T-helper 2 cell (primary cell): ENCODE measurements at places on chromosomes 6 and 20.

GRCh38 chr6:109456710-109457561 is 1.4 kb upstream of the MICAL1 start:
- no peak for DNase-seq

DNA sequence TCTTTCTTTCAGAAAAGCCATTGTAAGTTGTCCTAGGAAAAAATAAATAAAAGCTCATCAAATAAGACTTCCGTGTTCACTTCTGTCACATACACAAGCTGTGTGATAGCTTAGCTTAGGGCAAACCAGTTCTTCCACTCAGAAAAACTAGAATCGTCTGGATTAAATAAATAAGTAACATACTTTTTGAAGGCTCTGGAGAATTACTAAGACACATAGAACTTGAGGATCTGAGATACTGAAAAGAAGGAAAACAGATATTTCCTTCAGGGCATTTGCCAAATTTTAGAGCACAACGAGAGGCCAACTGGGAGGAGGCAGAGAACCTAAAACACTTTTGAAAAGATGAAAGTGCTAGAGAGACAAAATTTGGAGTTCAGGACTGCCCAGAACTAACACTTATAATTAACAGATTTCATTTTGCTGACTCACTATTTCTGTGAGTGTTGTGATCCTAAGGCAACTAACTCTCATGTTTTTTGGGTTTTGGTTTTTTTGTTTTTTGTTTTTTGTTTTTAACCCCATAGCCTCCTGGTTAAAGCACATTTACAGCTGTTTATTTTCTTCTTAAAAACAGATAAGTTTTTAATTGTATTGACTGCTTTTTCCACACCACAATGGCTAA is 38.7 kb upstream of the THEMIS start:
- no peak for DNase-seq

- DNase-seq = no peak
Observed at GRCh38 chr6:34143884-34144580, 1.9 kb downstream of the GRM4 start.

- DNase-seq = no peak
Observed at GRCh38 chr6:25219917-25220278, 59.3 kb upstream of the CARMIL1 start.

DNA sequence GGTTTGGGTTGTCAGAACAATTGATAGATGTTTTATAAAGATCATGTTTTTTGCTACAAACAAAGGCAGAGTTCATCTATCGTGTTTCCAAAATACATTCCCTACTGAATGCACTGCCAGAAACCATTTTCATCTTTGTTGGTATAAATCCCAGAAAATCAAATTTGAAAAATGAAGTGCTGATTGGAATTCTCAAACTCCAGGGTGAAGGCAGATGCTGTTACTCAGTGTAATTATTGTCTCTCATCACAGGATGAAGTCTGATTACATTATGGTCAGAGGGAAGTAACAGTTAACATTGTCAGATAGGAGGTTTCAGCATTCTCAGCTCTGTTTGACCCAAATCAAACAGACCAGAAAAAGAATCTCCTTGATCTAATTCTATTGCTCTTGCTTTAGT is 198.4 kb upstream of the KCNK16 start:
- no peak for DNase-seq

DNA sequence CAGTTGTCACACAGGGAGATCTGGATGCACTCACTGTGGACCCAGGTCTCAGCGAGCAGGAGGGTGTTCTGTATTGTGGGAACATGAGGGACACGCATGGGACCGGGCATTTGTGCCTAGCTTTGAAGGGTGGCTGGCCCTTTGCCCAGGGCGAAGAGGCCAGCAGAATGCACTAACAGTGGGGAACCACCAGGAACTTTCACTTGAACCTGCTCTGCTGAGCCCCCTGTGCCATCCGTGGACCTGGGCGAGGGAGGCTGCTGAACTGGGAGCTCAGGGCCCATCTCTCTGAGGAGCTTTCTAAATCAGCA is 1.2 kb upstream of the ULBP2 start:
- DNase-seq = no peak

DNA sequence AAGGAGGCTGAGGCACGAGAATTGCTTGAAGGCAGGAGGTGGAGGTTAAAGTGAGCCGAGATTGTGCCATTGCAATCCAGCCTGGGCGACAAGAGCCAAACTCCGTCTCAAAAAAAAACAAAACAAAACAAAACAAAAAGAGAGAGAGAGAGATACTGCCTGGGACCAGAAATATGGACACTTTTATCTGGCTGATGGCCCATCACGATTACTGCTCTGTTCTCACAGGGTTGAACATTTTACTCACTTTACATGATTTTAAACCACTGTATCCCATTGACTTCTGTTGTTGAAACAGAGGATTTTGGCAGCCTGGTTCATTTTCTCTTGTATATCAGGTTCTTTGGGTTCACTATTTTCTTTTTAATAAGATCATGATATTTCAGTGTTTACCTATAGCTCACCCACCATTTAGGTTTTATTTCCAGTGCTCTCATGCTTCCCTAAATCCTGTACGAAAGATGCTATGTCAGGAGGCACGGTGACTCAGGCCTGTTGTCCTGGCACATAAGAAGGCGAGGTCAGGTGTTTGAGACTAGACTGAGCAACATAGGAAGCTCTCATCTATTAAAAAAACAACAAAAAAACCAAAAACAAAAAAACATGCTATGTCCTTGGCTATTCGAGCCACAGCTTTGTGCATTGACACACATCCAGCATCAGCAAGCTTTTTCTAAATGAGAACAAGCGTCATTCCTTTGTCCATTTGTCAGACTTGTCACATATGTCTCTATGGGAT is 34.5 kb upstream of the RREB1 start:
- DNase-seq = no peak

DNA sequence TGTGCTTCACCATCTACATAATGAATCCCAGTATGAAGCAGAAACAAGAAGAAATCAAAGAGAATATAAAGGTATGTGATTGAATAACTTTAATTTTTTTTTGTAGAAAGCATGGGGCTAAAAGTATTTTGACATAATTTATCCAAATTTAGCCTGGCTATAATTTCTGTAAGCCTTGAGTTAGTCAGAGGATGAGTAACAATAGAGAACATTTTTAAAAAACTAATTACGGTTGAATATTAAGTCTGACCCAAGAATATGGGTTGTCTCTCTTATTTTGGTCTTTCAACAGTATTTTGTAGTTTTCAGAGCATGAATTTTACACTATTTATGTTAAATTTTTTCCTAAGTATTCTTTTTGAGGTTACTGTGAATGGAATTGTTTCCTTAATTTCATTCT is 2.5 kb downstream of the GMNN start:
- DNase-seq = no peak

- DNase-seq = peak; percentile 67
Observed at GRCh38 chr6:156396068-156396771, 381.0 kb upstream of the ARID1B start.

DNA sequence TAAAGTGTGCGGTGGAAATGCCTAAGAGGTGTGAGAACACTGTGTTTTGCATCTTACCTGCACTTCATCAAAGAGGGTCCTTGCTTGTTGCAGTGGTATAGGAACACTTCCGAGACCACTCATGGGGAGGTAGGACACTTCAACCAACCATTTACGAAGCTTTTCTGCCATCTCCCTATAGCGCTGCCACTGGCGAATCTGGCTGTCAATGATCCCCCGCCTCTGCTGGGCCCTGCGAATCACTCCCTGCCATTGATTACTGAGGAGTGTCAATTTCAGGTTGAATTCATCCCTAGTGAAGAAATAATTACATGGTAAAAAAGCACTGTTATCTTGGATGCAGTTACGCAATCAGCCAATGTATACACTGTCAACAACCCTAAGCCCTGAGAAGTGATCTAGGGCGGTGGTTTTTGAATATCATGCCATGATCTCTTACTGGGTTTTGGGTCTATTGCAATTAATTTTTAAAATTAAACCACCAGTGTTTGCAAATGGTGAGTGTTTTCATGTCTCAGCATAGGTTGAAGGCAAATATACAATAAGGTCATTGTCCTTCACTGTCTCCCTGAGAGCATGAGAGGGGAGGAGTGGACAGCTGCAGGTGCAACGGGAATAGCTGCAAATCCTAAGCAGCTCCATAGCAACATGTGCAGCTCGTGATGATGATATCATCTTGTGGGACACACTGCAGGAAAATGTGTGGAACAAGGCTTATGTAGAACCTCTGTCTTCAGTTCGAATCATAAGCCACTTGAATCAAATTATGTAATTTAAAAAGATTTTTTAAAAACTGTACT is 400.6 kb downstream of the ESR1 start:
- no peak for DNase-seq

DNA sequence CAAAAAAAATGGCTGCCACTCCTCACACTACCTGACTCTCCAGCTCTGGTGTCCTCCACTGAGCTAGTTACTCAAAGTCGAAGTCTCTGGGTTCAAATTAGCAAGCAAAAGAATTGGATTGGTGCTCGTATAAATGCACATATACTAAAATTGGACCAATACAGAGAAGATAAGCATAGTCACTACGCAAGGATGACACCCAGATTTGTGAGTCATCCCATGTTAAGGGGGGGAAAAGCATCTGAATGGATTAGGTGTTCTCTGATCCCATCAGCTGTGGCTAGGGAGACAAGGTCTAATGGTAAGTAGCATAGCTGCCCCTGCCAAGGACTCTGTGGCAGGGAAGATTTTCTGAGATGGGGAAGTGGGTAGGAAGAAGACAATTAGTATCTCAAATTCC is 18.3 kb upstream of the AMD1 start:
- no peak for DNase-seq

GRCh38 chr20:16708602-16709001 is 21.2 kb upstream of the SNRPB2 start:
- DNase-seq = no peak

DNA sequence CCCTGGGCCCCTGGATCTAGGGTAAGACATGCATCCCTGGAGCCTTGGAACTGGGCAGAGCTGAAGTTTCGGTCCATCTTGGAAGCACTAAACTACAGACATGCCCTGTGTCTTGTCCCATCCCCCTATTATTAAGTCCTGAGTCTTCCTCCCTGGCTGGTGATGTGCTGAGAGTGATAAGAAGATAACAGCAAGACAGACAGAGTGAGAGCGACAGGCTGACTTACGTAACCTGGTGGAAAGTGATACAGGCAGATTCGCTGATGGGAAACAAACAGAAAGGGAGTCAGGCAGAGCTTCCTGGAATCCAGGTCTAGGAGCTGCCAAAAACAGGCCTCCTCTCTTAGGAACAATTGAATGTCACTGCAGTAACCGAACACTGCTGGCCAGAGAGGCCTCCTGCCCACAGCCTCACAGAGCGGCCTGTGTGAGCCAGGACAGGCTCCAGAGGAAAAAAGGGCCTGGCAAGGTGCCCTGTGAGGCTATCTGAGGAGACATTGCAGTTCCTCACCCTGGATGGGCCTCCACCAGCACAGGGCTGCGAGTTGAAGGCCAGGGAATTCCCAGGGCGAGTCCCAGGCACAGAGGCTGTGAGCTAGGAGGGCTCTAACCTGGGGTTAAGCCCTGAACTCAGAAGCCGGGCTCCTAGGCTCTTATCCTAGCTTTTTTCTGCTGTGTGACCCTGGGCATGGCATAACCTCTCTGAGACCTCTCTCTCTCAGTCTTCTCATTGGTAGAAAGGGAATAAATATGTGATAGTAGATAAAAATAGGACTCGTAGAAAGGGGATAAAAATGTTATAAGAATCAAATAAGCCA is 34.2 kb upstream of the B4GALT5 start:
- DNase-seq = no peak

- peak; percentile 83 for DNase-seq
Observed at GRCh38 chr6:159819932-159820640, 20.0 kb downstream of the PNLDC1 start.

DNA sequence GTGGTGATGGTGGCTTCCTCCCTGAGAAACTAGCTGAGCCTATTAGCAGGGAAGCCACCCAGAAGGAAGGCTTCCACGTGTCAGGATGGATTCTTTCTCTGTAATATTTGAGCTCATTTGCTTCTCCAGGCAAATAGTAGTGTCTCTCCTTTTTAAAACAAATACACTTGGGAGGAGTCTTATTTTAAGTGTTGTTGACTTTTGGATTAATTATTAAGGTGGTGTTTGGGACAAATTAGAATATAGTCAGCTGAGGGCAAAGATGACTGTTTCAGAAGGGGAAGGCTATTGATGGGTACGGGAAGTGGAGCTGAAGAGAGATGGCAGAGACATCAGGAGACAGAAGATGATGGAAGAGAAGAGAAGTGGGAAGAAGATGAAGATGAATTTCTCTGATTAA is 119.8 kb upstream of the PHACTR1 start:
- no peak for DNase-seq

GRCh38 chr6:82704045-82704444 is 340.4 kb downstream of the TPBG start:
- no peak for DNase-seq

DNA sequence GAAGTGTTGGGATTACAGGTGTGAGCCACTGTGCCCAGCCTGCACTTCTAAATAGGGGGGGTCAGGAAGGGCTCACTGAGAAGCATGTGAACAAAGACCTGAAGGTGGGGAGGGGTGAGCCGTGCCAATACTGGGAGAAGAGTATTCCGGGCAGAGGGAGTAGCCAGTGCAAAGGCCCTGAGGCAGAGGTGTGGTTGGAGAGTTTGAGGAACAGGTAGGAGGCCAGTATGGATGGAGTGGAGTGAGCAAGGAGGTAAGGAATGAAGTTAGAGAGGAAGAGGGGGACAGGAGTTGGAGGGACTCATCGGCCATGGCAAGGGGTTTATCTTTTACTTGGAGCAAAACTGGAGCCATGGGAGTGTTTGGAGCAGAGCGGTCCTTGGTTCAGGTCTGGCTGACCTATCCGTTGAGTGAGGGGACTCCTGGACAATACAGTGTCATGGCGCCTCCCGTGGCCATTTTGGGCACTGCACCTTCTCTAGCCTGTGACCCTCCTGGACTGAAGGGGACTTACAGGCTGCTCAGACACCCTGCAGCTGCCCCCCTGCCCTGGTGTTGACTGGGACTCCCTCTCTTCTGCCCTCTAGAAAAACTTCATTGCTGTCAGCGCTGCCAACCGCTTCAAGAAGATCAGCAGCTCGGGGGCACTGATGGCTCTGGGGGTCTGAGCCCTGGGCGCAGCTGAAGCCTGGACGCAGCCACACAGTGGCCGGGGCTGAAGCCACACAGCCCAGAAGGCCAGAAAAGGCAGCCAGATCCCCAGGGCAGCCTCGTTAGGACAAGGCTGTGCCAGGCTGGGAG is 12.1 kb downstream of the FOXS1 start:
- DNase-seq = peak; percentile 15

DNA sequence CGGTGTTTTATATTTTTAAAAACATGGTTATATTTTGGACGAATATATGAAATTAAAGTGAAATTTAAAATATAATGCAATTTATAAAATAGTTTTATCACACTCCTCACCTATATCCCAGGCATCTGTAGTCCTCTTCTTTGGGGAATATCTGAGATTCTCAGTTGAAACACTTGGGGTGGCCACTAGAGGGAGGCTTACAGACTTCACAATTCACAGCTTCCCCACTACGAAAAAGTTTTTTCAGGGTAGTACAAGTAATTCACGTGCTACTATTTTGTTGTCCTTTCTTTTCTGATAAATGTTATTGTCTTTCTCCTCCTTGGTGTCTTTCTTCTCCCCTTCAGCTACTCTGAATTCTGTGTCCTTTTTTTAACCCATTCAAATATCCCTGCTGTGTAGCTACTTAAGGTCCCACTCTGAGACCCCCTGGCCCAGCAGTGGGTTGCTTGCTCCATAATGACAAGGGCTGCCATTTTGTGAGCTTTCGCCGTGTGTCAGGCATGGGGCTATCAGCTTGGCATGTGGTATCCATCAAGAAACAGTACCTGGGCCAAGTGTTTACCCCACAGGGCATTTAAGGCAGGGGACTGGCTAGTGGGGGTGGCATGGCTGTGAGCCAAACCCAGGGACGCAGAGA is 43.6 kb upstream of the PHACTR3 start:
- DNase-seq = no peak
